Fibroblast of mammary gland (primary cell): ENCODE measurements at places on chromosomes 5 and 9.

- DNase-seq, result no peak
These were observed 3.3 kb downstream of the ANKS6 start for GRCh38 chr9:98793031-98793430.

DNA sequence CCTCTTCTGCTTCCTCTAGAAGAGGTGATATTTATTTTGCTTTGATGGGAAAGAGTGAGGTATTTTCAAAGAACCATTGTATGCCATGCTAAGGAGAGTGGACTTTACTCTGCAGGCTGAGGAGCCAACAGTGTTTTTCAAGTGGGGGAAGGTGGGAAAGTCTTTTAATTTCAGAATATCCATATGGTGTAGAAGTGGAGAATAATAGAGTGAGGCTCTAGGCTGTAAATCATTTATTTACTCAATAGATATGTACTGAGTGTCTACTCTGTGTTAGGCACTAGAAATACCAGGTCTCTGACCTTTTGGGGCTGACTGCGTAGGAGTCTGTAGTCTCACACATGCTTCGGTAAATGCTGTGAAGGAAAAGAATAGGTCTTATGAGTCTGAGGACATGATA, 30.7 kb upstream of the TENT2 start:
- DNase-seq, result no peak

- no peak for DNase-seq
These were observed 895.5 kb upstream of the DMAC1 start for GRCh38 chr9:8694983-8695588.

GRCh38 chr5:39341896-39342295, 22.4 kb downstream of the C9 start:
- no peak for DNase-seq

DNA sequence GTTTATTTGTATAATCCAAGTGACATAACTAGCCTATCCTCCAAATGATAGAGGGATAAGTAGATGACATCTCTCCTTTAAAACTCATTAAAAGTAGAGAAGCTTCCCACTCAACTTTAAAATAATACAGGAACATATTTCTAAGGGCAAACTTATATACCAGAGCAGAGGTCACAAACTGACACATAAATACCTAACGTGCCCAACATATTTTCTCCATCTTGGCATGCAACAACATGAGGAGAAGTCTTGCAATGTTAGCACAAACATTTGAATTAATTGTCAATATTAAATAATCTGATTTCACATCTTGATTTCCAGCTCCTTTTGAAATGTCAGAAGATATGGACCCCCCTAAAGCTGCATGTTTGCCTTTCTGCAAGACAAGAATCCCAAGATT, 335.0 kb downstream of the DEPDC1B start:
- DNase-seq, result no peak

- DNase-seq, result peak; percentile 95
These were observed 365.7 kb downstream of the DEPDC1B start for GRCh38 chr5:60334281-60334713.

DNA sequence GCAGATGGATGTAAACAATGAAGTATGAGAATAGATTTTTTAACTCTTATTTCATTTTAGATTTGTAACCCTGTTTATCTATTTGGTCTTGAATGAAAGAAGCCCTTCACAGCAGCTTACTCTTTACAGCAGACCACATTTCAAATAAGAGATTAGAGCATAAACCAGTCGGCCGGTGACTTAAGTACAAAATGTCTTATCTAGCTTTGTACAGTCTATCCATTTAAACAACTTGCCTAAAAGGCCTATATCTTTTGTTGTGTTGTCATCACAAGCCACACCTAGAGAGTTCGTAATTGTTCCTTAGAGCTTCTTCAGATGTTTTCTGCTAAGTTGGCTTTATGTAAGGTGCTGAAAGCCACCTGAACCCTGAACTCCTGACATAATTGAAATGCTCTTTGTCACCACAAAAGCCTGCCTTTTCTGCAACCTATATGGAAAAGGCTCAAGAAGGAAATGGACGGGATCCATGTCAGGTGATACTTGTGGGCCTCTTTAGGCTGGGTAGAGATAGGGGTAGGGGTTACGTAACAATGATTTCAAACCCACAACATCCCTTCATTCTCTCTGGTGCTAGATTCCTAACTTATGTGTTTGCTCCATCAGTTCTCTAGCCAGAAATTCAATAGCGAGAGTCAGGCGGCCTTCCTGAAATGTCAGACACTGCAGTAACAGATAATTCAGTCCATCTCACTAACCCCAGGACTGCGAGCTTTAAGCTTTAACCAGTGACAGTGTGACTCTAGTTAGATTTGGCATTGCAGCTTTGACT, 162.5 kb downstream of the CD180 start:
- DNase-seq, result peak; percentile 46

DNA sequence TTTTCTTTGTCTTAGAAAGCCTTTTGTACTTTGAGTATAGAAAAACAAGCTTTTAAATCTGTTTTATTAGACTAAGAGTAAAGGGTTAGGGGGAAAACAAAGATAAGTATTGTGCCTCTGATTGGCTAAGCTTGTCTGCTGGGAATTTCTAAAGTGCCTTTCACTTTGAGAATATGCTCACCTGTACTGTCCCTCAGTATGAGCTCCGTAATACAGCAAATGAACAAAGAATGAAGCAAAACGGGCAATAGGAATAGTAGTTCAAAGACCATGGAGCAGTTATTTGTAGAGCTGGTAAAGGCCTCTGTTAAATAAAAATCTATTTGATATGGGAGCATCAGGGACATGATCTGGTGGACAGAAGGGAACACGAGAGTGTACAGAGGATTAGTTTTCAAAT, 277.8 kb downstream of the MAST4 start:
- DNase-seq, result no peak
